ENCODE measurements at places on chromosomes 7 and 10.

DNA sequence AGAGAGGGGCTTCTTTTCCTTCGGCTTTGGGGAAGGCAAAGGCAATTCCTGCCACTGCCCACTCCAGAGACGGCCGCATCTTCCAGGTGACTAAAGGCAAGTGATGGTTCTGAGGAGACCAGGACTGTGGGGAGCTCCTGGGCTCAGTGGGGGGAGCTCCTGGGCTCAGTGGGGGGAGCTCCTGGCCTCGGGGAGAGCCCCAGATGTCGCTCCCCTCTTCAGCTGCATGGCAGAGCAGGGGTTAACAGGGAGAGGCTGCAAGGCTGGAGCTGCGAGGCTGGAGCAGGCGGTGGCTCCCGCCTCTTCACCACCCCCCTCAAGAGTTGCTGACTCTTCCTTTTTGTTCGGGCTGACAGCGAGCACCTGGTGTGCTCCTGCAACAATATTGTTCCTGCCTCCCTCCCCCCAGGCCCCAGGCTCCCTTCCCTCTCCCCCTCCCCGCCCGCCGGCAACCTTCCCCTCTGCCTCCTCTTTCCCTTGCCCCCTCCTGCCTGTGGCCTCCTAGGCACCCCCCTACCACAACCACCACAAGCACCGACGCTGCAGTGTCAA is 56.3 kb upstream of the LBX1 start:
- DNase-seq, result no peak

DNA sequence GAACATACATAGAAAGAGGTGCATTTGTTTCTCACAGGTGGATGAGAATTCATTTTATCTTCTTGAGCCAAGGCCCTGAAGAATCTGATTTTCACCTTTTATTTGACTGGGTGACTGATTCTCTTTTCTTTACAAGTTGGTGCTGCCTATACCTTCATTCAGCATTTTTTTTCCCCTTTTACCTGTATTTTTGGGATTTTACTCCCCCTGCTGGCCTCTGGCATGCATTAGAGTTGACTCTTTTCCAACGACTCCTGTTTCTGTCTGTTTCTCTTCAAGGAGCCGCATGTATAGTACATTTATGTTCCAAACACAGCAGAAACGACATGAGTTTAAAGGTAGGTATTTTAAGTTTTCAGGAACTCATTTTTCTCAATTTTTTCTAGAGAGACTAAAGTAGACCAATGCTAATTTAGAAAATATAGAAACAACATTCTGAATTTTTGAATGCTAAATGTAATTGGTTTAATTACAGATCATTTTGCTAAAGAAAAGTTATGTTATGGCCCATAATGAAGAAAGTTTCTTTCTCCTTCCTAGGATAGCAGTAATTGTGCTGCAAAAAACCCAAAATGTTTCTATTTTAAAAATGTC is 149.8 kb upstream of the HDAC9 start:
- DNase-seq, result peak; percentile 64

GRCh38 chr10:36636879-36637278 is 488.5 kb upstream of the ANKRD30A start:
- DNase-seq, result no peak

- no peak for DNase-seq
These were observed 519.7 kb downstream of the LRMDA start for GRCh38 chr10:75950997-75951589.

GRCh38 chr10:18980089-18980629 is 68.4 kb upstream of the MALRD1 start:
- DNase-seq, result no peak

GRCh38 chr7:100567751-100568175 is 5.9 kb downstream of the SAP25 start:
- DNase-seq, result no peak

DNA sequence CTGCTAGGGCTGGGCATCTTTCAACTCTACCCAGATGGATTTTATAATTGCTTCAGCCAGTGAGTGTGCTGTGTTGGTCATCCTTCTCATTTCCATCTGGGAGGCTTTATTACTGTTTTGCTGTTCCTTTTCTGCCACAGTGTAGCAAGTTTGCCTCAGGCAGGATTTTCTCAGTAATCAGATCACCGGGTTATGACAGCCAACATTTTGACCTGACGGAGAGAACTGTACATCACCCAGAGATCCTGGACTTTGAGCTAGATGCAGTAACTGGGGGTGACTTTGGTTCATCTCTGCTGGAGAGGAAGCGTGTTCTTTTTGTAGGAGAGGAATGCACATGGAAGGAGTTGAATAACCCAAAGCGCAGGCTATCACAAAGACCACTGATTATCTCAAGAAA is 111.8 kb upstream of the AGR3 start:
- no peak for DNase-seq

GRCh38 chr7:26507108-26507987 is 215.7 kb downstream of the SNX10 start:
- DNase-seq, result peak; percentile 25

DNA sequence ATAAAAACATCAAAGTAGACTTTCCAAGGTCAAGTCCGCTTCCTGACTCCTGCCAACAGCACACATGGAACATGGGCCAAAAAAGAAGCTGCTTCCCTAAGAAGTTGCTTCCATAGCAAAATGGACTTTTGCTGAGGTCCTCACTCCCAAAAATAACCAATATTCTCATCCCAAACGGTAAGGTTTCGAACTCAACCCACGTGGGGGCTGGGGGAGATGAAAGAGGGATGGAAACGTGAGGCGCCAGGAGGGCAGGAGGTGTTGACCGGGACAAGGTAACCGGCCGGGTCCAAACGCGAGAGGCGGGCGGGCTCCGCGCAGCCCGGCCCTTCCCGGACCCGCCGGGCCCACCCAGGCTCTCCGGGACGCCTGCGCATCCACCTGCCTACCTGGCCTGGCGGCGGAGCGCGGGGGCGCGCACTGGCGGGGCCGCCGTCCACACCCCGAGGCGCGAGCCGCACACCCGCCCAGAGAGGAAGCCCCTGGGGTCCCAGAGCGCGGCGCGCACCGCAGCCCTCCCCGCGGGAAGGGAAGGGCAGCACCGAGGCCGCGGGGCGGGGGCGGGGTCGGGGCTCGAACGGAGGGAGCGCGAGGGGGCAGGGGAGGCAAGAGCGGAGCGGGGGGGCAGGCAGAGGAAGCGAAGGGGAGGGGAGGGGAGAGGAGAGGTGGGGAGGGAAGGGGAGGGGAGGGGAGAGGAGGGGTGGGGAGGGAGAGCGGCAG is 742 bp downstream of the LMBR1 start:
- DNase-seq, result peak; percentile 41
